ENCODE measurements at places on chromosomes 5 and 9.

- DNase-seq: no peak
Measured at GRCh38 chr5:82314964-82315758, 37.0 kb upstream of the RPS23 start.

DNA sequence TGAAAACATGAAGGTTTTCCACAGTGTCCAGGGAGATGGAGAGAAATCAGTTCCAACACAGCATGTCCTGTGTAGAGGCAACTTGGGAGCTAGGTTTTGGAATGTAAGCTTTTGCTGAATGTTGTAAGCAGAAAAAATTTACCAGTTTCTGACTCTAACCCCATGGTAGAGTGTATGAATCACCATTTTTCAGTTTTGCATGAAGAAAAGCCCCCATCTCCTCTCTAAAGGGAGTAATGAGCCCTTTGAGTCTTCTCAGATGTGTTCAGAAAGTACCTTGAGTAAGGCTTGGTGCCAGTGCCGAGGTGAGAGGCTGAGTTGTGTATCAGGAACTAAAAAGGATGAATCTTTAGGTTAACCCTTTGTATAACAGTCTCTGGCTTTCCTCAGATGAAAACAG lies 96.2 kb downstream of the ADRB2 start:
- DNase-seq: no peak

GRCh38 chr9:137467161-137467581 lies 8.0 kb upstream of the NSMF start:
- no peak for DNase-seq

DNA sequence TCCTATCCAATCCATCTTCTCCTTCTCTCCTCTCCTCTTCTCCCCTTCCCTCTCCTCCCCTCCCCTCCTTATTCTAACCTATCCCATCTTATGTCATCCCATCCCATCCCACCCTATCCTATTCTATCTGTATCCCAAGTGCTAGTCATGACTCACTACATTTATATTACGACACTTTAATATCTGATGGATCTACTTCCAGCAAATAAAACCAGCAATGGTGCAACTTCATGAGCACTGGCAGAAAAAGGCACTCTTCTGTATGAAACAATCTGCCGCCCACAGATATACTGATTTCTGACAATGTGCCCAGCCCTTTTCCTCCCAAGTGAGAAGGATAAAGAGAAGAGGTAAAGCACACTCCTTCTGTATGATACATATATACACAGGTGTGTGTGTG lies 86.6 kb upstream of the ANKH start:
- DNase-seq: no peak

DNA sequence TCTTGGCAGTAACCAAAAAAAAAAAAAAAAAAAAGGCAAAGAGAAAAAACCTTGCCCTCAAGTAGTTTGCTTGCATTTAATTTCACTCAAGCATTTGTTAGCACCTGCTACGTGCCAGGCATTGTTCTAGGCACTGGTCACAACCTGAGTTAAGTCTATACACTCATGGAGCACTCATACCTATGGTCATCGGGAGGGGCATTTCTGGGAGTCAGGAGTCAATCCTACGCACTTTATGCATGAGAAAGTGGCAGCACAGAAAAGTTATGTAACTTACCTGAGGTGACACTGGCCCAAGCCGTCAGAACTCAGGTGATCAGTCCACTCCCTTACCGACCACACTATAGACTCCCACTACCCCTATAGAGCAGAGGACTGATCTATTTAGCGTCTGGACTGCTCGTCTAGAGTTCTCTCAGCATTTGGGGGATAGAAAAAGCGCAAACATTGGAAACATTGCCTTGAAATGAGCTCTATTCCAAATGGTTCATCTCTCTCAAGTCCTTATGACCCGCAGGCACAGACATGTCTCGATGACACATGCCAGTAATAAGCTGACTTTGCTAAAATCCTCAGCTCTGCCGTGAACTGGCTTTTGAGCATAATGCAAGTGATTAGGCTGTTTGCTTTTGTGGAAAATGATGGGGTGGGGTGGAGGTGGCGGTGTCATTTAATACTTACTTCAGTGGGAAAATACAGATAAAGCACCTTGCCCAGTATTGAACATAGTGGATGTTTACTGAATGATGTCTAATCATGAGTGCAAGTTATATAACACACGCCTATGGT lies 160.2 kb downstream of the ARHGEF28 start:
- no peak for DNase-seq

GRCh38 chr5:38447786-38448185 lies 108.7 kb downstream of the LIFR start:
- no peak for DNase-seq

GRCh38 chr9:31103836-31104235 lies 1280.6 kb upstream of the ACO1 start:
- DNase-seq: peak; percentile 54

- DNase-seq: no peak
Measured at GRCh38 chr5:86977808-86978207, 289.9 kb upstream of the RASA1 start.

DNA sequence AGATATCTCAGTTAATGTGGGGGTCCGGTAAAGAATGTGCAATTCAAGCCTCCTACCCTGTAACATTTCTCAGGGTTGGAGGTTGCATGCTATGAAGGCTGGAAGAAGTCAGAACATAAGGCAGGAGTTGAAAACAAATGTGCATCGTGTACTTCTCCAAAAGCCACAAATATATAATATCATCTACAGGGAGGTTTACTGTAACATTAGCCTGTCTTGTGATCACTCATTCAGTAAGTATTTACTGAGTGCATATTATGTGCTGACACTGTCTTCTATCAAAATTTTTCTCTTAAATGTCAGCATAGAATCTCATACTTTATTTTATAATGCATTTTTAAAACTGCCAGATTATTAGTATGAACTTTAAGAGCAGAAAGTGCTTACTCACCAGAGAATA lies 105.6 kb upstream of the ZNF366 start:
- DNase-seq: no peak

DNA sequence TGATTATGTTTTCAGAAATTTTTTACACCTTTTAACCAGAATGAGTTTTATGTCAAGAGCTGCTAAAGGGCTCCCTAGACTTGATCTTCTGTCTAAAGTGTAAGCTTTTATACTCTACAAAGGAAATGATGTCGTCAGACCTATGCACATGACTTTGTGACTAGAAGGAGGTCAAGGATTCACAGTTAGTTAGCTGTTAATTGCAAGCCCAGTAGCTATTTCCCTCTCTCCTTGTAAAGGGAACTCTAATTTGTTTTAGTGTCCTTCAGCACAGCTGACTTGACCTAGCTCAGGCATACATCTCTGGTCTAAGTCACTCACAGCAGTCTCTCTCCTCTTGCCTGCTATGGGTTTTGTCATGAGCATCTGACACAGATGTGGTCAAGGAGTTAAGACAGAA lies 173.5 kb upstream of the NREP start:
- no peak for DNase-seq

- DNase-seq: no peak
Measured at GRCh38 chr5:172389578-172390112, 64.7 kb downstream of the SH3PXD2B start.

DNA sequence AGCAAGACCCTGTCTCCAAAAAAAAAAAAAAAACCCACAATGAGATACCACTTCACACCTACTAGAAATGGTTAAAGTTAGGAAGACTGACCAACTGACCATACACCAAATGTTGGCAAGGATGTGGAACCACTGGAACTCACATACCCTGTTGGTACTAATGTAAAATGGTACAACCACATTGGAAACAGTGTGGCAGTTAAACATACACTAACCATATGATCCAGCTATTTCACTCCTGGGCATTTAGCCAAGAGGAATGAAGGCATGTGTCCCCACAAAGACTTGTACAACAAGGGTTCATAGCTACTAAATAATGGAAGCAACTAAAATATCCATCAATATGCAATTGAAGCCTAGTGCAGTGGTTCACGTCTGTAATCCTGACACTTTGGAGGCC lies 21.3 kb downstream of the NAIF1 start:
- no peak for DNase-seq

DNA sequence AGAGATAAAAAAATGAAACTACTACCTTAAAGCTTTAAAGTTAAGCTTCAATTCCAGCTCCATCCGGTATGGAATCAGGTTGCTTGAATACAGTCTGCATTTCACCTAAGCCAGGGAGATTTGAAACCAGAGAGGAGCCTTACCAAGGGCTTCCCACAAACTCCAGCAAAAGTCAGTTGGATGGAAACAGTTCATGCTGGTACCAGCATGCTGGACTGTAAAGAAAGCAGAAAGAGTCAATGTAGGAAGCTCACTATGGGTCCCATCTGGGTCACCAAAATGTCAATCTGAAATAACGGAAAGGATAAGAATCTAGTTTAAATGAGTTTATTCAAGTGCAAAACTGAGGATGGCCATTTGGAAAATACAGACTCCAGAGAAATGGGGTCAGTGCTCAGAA lies 65.3 kb downstream of the CDO1 start:
- no peak for DNase-seq

DNA sequence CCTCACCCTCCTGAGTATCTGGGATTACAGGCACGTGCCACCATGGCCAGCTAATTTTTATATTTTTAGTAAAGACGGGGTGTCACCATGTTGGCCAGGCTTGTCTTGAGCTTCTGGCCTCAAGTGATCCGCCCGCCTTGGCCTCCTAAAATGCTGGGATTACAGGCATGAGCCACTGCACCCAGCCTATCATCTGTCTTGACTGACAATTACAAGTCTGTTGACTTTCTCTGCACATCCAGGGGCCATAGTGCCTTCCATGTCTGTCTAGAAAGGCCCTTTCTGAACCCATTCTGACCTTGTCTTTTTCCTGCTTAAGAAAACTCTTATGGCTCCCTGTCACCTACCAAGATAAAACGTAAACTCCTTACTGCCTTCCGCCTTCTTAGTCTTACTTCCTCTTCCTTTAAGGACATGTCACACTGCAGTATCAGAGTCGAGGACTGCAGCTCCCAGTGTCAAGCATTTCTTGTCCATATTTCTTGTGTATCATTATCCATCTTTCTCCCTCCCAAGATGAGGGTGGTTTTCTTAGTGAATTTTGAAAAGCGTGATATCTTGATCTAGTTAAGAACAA lies 49.9 kb upstream of the SHB start:
- DNase-seq: no peak

GRCh38 chr9:14530366-14530765 lies 162.9 kb downstream of the ZDHHC21 start:
- no peak for DNase-seq

DNA sequence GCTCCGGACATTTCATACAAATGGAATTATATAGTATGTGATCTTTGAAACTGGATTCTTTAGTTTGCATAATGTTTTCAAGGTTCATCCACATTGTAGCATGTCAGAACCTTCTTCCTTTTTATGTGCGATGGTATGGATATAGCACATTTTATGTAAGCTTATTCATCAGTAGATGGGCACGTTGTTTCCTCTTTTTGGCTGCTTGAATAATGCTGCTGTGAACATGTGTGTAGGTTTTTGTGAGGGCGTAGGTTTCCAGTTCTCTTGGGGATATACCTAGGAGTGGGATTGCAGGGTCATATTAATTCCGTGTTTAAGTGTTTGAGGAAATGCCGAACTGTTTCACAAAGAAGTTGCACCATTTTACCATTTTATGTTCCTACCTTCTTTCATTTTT lies 187.8 kb downstream of the NR3C1 start:
- DNase-seq: no peak

- no peak for DNase-seq
Measured at GRCh38 chr9:36151316-36152210, 15.0 kb downstream of the GLIPR2 start.

- no peak for DNase-seq
Measured at GRCh38 chr5:180034564-180034963, 37.0 kb downstream of the RNF130 start.

GRCh38 chr9:20333991-20334390 lies 288.3 kb downstream of the MLLT3 start:
- DNase-seq: no peak

DNA sequence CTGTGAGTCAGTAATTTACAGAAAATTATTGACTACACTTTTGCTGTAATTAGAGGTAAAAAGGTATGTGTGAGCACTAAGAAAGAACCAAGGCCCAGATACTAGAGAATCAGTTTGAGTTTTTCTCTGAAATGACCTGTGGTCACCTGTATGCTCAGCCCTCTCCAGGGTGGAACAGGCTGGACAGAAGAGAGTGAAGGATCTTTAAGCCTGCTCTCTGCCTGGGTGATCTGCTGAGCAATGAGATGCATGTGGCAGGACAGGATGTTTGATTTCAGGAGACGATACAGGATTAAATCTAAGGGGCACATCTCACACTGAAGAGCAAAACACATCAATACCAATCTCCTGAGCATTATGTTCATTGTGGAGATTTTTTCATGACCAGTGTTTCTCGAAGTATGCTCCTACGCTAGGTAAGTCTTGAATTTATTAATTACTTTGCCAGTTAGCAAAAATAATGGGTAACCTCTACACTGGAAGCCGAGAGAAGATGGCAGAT lies 25.5 kb downstream of the HMGCR start:
- no peak for DNase-seq

DNA sequence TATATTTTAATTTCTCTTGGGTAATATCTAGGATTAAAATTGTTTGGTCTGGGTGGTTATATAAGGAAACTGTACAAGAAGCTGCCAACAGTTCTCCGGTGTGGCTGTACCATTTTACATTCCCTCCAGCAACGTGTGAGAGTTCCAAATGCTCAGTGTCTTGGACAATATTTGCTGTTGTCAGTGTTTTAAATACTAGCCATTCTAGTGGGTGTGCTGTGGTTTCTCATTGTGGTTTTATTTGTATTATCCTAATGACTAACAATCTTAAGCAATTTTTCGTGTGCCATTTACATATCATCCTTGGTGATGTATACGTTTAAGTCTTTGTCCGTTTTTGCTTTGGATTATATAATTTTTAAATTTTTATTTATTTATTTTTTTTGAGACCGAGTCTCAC lies 34.0 kb downstream of the TNFSF15 start:
- DNase-seq: no peak

DNA sequence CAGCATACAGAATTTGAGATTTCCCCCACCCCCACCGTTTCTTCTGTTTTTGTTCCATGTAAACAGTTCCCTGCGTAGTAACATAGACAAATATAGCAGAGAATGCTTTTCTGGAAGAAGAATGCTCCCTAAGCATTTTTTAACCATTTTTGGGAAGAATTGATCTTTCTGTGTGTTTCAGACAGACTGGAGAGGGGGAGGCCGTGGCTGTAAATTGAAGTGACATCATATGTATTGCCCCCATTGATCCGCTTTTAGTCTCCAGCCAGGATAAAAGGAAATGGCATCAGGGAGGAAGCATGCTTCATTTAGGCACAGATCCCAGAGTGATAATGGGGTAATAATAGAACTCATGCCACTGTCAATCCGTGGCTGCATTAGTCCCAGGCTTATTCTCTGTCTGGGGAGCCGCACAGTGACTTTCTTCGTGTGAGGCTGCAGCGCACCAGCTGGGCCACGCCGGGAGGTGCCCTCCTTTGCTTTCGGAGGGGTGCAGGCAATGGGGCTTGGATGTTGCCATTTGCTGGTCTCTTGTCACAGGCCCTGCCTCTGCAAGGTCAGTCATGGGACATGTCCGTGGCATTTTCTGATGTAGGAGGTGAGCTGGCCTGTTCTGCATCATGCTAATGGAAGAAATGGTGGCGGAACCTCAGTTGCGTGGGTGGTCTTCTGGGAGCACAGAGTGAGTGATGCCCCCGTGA lies 261.5 kb downstream of the FANCC start:
- DNase-seq: no peak

Data from Caki2 (cell line).